DMS153 (cell line): ENCODE measurements at places on chromosomes 4 and X.

- peak; percentile 30 for DNase-seq
These were observed 544 bp downstream of the HERC3 start for GRCh38 chr4:88592600-88593448.

GRCh38 chrX:111507933-111508332 lies 3.5 kb upstream of the SERTM2 start:
- DNase-seq: no peak

DNA sequence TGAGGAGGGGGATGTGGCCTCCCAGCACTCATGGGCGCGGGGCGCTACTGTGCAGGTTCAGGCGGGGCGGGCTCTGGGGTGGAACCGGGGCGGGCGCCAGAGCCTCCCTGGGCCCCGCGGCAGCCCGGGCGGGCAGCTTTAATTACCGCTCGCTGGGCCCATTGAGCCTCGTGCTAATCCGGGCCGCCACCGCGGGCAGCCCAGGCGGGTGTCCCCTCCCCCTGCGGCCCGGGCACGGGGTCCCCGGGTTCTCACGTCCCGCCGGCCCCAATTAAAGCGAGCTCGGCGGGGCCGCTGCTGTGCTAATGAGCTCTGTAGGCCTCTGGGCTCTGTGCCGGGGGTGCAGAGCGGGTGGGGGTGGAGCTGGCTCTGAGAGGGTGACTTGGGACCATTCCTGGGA lies 22.8 kb upstream of the FGFR3 start:
- no peak for DNase-seq

DNA sequence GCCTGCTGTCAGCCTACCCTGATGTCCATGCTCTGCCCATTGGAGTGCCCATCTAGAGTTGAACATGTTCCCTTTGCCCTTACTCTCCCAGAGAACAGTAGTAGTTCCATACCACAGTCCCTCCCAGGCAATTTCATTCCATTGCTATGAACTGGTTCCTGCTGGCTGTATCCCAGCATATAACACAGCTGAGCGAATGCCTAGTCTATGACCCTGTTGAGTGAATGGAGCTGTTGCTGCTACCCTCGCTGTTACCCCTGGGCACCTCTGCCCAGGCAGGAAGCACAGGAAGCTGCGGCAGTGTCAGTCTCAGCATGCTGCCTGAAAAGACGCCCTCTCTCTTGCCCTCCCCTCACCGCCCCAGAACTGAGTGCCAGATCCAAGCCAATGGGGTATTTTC lies 73.3 kb downstream of the SOX3 start:
- no peak for DNase-seq

- DNase-seq: peak; percentile 31
These were observed 35.1 kb downstream of the ENPEP start for GRCh38 chr4:110510955-110511544.

GRCh38 chrX:146581981-146582712 lies 227.4 kb upstream of the CXorf51B start:
- no peak for DNase-seq

GRCh38 chr4:26576231-26576739 lies 7.6 kb upstream of the TBC1D19 start:
- DNase-seq: no peak

GRCh38 chr4:17814140-17814539 lies 3.4 kb downstream of the NCAPG start:
- DNase-seq: no peak

DNA sequence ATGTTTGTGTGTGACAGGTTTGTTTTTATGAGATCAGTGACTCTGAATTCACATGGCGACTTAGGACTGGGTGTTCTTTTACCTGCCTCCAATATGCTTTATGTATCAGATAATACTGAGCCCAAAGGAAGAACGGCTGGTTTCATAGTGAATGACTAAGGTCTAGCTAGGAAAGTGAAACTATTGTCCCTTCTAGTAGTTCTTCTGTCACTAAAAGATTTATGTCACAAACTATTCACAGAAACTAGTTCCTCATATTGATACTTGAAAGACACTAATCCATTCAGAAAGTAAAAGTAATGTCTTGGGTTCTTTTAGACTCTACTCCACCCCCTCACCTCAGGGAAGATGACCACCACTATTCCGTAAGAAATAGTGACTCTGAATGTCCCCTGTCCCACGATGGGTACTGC lies 81.7 kb downstream of the EGF start:
- DNase-seq: no peak

DNA sequence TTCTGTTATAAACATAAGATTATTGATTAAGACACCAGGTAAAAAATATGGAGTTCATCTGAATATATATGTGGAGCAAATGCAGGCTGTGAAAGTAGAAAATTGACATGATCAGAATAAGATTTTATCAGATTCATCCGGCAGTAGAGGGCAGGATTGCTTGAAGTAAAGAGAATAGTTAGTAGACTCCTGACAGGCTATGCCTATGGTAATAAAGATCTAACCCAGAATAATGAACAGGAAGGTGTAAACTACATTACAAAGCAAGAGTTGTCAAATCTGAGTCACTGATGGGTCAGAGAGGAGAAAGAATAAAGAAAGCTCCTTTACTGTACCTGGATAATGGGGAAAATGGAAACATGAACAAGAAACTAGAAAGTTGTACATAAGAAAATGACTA lies 20.8 kb upstream of the TMEM184C start:
- DNase-seq: no peak

DNA sequence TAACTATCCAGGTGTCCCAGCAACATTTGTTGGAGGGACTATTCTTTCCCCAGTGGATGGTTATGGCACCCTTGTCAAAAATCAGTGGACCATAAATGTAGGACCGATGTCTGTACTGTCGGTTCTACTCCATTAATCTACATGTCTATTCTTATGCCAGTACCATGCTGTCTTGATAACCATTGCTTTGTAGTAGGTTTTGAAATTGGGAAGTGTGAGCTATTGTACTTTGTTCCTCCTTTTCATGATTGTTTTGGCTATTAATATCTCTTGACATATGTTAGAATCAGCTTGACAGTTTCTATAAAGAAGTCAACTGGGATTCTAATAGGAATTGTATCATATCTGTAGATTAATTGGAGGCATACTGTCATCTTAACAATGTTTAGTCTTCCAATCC lies 112.7 kb downstream of the HNRNPD start:
- no peak for DNase-seq

DNA sequence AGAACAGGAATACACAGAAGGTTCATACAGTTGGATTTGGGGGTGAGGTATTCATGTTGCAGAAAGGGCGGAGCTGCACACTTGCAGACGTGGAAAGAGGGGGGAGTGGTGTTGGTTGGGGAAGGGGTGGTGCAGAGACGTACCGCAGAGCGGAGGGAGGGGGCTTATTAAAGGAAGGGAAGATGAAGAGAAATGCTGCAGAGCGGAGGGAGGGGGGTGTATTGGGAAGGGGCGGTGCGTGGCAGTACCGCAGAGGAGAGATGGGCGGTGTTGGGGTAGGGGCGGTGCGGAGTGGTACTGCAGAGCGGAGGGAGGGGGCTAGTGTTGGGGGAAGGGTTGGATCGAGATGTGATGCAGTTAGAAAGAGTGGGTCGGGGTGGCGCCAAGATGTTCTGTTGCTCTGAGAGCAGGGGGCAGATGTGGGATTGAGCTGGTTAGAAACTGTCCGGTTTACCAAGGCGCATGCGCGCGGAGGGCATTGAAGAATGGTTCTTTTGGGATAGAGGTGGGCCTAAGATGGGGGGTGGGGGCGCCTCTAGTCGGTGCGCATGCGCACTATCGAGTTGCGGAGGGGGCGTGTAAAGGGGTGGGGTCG lies 900 bp downstream of the TRO start:
- no peak for DNase-seq

DNA sequence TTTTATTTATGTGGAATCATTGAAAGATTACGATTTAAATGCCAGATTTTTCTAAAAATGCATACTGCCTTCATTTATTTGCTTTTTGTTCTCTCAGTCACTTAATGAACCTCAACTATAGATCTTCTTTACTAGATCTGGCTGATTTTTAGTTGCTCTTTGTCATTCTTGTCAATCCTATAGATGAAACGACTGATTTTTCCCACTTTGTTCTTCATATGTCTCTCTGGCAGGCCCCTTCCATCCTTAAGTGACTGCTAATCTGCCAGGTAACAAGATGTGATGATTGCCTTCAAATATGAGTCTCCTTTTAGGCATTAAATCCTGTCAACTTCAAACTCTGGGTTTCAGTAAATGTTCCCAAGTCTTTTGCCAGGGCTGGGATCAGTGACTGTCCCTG lies 61.0 kb downstream of the ALG13 start:
- DNase-seq: no peak
